ENCODE measurements at places on chromosomes 7 and 10.

DNA sequence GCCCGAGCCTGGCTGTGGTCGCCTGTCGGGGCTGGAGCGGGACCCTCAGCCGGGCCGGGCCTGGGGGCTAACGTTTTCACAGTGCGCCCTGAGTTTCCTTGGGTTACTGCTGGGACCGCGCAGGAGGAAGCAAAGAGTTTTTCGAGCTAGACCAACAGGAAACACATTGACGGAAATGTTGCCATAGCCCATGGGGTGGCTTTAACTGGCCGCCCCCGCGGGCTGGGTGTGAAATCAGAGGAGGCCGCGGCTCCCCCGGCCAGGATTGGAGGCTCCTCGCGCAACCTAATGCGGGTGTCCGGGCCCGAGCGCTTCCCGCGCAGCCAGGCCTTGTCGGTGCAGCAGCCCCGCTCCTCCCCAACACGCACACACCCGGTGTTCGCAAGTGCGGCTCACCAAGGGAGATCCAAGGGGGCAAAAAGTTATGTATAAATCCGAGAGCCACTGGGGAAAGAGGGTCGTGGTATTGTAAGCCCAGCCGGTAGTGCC lies 1.9 kb downstream of the HHEX start:
- DNase-seq, result peak; percentile 52

GRCh38 chr10:26067680-26068079 lies 133.7 kb downstream of the MYO3A start:
- DNase-seq, result no peak

DNA sequence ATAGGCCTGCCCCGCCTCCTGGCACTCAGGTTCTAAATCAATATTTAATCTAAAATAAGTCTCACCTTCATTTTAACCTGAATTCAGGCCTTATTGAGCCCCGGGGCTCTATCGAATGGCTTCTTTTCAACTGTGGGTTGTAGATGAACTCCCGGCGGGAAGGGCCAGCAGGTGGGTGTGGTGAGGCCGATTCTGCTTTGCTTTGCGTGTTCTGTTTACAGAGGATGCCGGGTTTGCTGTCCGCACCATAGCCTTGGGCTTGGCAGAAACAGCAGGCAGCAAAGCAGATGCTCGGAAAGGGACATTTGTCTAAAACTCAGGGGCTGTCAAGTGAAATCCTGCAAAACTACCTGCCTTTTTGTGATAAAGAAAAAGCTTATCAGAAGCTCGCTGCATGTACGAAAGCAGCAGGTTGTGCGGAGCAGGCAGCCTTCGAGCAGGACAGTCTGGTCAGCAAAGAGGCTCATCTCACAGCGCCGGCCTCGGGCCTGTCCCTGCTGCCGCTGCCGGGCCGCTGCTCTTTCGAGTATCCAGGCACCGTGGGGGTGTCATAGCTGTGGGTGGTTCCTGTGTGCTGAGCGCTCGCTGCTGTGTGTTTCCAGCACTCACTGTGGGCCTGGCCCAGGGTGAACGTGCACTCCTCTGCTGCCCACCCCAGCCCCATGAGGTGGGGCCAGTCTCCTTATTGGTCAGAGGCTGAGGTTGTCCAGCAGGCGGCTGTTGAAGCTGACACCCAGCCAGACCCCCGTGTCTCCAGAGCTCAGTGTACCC lies 434.8 kb upstream of the FOXK1 start:
- no peak for DNase-seq

DNA sequence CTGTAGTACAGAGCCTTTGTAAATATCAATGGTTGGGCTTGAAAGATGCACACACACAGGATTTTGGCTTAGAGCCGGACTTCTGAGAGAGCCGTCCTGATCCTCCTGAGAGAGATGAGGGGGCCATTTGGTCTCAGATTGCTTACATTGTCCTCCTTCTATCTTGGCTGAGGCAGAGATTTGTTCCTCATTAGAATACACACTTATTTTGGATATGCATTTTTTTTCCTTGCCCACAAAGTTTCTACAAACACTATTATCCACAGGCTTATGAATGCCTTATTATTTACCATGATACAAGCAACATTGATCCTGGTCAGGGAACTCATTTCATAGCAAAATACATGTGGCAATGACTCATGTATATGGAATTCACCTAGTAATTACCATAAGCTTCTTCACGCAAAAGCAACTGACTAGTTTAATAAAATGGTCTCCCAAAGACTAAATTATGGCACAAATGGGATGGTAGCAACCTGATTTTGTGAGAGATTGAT lies 175.3 kb downstream of the MDFIC start:
- DNase-seq, result no peak

GRCh38 chr10:112525200-112525599 lies 78.2 kb downstream of the VTI1A start:
- DNase-seq, result no peak

DNA sequence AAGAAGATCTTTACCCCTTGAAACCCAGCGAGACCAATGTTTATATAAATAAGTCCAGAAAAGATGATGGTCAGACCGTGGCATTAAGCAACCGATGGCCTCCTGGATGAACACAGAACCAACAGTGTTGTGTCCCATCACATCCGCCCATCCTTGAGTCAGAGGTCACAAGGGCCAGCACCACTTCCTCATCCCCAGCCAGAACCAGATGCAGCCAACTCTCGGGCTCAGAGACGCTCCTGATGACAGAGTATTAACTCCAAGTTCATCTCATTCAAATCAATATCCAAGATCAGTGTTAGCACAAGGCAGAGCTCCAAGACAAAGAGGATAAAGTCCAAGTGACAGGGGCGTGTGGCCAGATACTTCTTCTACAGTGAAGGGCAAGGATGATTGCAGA lies 63.5 kb downstream of the FAM53B start:
- DNase-seq, result no peak

- DNase-seq, result no peak
Observed at GRCh38 chr7:19109000-19109946, 8.2 kb downstream of the TWIST1 start.
